ENCODE measurements at places on chromosomes 5 and 9.

DNA sequence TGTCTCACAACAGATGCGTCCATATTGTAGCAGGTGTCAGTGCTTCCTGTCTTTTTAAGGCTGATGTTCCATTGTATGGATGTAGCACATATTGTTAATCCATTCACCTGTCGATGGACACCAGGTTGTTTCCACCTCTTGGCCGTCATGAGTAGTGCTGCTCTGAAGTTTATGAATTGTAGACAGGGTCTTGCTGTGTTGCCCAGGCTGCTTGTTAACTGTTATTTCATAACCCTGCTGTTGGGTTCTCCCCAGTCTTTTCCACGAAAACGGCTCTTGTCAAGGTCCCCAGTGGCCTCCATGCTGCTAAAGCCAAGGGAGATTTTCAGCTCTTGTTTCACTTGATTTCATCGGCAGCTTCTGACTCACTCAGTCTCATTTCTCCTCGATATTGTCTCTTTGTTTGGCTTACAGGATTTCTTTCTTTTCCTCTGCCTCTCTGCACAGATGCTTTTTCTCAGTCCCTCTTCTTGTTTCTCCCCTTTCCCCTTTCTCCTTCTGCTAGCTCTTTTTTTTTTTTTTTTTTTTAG, 12.1 kb upstream of the PSD2 start:
- DNase-seq = no peak

GRCh38 chr5:149611326-149611725, 30.0 kb downstream of the ARHGEF37 start:
- no peak for DNase-seq

- no peak for DNase-seq
Observed at GRCh38 chr9:72043576-72043975, 16.8 kb downstream of the C9orf57 start.

DNA sequence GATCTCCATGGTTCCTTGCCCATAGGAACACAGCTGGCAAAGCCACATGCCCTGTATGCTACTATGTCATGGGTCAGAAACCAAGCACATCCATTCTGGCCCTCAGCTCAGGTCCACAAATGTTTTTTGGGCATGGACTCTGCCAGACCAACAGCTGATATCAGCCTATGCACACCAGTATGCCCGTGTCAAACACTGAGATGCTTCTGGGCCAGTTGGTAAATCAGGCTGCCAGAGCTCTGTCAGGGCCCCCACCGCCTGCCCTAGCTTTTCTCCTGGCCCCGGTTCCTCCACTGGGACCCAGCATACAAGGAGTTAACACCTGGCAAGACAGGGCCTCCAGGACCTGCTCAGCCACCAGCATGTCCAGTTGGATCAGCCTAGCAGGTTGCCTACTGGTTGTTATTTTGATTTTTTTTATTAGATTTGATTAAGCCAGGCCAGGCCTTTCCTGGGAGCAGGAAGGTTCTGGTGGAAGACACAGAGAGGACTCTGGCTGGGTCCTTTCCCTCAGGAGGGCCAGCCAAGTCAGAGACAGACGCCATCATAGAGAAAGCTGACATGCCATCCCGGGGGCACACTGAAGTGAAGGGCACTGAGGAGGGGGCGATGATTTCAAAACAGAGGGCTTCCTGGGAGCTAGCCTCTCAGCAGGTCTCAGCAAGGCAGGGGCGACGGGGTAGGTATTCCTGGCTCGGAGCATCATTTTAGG, 65.8 kb downstream of the TSTD2 start:
- no peak for DNase-seq

GRCh38 chr9:31304576-31304975, 1079.9 kb upstream of the ACO1 start:
- DNase-seq = no peak

DNA sequence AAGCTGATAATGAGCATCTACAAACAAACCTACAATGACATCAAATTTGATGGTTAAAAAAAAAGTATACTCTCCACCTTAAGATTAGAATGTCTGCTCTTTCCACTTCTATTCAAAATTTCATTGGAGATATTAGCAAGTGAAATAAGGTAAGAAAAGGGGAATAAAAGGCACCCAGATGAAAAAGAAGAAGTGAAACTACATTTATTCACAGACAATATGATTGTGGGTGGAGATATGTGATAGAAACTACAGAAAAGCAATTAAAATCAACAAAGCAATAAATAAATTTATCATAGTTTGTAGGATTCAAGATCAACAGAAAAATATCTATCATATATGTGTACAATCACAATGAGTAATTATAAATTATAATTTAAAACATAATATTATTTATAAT, 395.1 kb upstream of the CCNH start:
- DNase-seq = no peak

GRCh38 chr5:133825631-133826289, 142.7 kb downstream of the C5orf15 start:
- no peak for DNase-seq

DNA sequence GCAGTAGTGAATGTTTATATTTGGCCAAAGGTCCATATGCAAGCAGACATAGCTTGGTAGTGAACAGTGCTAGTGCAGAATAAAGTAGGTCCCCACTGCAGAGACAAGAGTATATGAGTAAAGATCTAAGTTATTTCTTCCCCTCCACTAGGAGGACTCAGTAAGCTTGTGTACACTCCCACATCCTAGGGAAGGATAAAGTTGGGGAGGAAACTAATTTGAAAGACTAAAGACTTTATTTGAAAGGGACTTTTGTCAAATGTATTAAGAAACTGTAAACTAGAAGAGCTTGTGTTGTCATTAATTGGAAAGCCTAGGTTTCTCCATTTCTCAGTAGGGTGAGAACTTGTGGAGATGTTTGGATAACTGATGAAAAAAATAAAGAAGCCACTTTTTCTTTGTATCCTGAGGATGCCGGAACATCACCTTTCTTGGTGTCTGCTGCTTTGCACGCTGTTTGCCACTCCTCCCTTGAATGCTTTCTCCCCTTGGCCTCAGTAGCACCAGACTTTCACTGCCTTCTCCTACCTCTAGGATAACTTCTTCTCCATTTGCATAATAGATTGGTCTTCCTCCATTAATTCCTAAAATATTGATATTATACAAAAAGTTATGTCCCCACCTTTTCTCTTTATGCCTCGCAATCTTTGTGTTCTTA, 329.0 kb downstream of the PARP8 start:
- no peak for DNase-seq

DNA sequence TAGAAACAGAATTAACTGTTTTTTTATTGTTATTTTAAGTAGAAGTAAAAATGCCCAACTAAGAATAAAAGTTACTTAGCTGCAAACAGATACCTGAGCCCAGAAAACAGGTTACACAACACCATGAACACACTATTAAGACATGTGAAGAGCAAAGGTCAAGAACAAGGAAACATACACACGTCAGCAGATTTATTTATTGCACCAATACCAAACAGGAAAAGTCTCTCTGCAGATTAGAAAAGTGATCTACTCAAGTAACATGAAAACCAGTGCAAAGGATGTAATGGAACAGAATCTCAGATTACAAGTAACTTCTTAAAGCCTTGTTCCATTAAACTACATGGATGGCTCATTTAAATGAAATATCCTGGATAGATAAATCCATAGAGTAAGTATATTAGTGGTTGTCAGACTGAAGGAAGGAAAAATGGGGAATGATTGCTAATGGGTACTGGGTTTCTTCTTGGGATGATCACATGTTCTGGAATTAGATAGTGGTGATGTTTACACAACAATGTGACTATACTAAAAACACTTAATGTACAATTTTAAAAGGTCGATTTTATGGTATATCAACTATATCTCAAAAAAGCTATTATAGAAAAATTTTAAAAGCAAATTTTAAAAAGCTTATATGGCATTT, 6.1 kb downstream of the SAR1B start:
- no peak for DNase-seq

DNA sequence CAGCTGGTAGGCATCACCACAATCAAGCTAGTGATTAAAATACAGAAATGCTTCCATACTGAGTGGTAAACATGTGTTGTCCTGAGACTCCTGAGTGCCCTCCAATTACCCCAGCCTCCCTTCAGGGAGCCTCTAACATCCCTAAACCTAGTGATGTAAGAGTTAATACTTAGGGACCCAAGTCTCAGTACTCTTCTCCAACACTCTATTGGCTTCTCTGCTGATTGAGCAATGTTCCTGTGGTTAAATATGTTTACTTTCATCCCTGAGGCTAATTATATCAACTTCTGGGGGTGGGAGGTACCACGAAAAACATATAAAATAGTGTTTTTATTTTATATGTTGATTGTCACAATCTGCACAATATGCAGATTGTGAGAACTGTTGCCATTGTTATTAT, 5.0 kb downstream of the GRXCR2 start:
- no peak for DNase-seq

DNA sequence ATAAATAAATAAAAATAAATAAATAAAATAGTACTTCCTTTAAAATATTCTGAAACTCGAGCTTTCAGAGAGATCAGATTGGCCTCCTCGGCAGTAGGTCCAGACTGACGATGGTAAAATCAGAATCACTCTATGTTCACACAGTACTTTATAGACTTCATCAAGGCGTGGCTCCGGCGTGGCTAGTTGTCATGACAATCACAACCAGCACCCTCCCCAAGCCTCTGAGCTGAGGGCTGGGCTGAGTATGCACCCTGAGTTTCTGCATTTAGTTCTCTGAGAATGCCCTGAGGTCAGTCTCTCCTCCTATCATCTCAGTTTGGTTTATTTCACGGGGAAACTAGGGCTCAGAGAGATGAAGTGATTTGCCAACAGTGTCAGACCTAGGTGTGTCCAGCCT, 43.3 kb upstream of the BARHL1 start:
- no peak for DNase-seq

DNA sequence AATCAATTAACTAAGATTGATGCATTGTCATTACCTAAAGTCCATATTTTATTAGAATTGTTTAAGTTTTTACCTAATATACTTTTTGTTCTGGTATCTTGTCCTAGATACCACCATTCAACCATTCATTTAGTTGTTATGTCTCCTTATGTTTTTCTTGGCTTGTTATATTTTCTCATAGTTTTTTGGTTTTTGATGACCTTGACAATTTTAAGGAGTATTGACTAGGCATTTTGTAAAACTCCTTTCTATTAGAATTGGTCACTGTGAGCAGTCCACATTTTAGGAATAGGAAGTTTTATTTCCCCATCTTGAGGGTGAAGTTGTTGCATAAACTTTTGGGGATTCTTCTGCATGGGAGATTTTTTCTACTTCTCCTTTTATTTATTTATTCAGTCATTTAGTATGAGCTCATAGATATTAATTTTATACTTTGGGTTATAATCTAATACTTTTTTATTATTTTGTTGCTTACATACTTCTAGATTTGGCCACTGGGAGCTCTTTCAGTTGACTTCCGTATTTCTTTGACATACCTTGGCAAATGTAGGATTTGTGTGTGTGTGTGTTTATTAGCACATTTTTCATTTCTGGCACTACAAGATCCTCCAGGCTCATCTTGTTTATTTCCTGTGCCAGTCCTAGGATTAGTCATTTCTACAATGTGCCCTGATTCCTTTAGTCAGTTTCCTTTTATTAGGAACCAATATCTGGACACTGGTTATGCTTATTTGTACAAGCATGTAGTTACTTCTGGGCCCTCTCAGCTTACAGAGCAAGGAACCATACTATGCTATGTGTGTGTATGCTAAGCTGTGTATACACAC, 134.9 kb upstream of the CDKN2B start:
- DNase-seq = no peak

GRCh38 chr5:1292139-1292538, 2.7 kb downstream of the TERT start:
- DNase-seq = no peak

- no peak for DNase-seq
Observed at GRCh38 chr9:116718111-116718510, 31.0 kb downstream of the TRIM32 start.

GRCh38 chr5:91794455-91794854, 411.3 kb upstream of the ARRDC3 start:
- DNase-seq = no peak

GRCh38 chr5:90421136-90421535, 11.6 kb upstream of the CETN3 start:
- DNase-seq = no peak

GRCh38 chr5:135565266-135565665, 13.5 kb downstream of the CXCL14 start:
- DNase-seq = no peak

DNA sequence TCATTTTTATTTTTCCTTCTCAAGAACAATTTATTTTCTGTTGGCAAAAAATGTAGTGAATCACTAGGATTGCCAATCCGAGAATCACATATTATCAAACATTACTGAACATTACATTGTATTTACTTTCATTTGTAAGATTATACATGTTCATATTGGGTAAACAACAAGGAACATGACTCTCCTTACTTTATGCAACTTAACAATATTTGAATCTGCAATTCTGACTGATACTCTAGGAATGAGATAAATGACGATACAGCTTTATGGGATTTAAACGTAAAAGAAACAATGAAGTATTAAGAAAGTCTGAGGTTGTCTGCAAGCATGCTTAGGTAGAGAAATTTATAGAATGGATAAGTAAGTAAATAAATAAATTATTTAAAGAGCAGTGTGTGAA, 2302.9 kb downstream of the MAT2B start:
- DNase-seq = no peak

- DNase-seq = no peak
Observed at GRCh38 chr5:31027721-31028120, 165.8 kb upstream of the CDH6 start.

DNA sequence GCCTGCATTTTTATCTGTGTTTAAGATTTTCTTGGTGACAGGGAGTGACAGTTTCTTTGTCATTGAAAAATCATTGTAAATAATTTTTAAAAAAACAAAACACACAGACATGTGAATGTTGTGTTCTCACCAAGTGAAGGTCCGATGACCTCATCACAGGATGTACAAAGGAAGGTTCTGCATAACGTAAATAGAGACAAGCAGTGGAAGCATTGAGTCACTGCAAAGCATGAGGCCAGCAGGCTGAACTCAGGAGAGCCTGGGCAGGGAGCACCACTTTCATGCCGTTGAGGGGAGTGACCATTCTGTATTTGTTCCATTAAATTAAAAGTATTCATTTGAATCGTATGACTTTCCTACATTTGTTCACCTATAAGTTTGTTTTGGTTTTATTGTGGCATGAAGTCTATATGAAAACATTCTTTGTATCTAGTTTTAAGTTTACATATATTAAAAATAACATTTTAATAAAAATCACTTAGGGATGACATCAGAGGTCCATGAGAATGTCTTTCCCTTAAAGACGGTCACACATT, 70.4 kb upstream of the TLE1 start:
- DNase-seq = no peak
